ENCODE measurements at places on chromosomes 11 and 22.

GRCh38 chr22:34150023-34150422 lies 229.7 kb upstream of the LARGE1 start:
- DNase-seq: no peak

DNA sequence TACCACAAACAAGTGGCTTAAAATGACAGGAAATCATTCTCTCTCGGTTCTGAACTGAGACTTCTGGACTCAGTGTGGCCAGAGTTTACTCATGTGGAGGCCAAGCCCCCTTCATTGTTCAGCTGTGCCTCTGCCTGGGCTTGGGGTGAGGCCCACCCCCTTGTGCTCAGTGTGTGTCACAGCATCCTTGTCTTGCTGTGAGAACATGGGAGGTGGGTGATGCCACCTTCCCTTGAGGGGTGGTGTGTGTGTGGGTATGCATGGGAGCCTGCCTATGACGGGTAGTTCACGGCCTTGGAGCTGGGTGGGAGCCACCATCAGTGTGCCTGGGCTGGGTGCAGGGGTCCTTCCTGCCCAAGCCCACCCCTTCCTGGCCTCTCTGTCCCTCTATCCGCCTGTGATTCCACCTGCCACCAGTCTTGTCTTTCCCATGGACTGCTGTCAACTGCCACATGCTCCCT lies 101.7 kb downstream of the MORC2 start:
- no peak for DNase-seq

GRCh38 chr11:79201677-79202347 lies 239.0 kb downstream of the TENM4 start:
- DNase-seq: no peak

GRCh38 chr11:94494126-94494680 lies 419 bp downstream of the ANKRD49 start:
- DNase-seq: no peak

GRCh38 chr22:42692239-42693054 lies 28.2 kb downstream of the A4GALT start:
- DNase-seq: no peak

GRCh38 chr22:39316440-39317083 lies 2.9 kb downstream of the RPL3 start:
- peak; percentile 95 for DNase-seq

- no peak for DNase-seq
Observed at GRCh38 chr11:70364745-70365543, 33.4 kb upstream of the CTTN start.

DNA sequence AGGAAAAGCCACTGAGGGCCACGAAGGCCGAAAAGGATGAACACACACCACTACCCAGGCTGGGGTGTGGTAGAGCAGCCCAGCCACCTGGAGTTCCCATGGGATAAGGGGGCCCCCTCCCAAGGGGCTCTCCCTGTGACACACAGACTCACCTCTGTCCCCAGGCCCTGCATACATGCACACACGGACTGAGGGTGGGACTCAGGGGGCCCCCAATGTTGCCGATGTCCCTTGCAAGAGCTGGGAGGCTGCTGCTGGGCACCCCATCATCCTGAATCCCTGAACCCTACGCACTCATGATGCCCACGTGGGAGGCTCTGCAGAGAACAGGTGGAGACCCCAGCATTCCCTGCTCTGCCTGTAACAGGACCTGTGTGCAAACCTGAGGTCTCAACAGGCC lies 14.5 kb downstream of the SHANK2 start:
- no peak for DNase-seq

DNA sequence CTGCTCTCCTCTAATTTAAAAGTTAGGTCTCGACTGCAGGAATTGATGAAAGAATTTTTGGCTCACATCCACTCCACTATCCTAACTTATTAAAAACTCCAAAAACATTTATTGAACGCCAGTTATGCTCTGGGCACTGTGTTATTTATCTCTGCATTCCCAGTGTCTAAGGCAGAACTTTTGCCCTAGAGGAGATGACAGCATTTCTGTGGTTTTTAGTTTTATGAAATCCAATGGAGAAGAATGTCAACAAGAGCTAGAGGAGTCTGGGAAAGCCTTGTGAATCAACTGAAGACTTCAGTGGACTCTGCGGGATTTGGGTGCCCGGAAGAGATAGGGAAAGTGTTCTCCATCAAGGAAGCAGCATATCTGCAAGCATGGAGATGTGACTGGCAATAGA lies 217.0 kb upstream of the PGR start:
- no peak for DNase-seq

GRCh38 chr11:120613264-120614226 lies 102.0 kb downstream of the GRIK4 start:
- no peak for DNase-seq
